ENCODE measurements at places on chromosomes 4 and X. TPM values are rescaled to one million over a fixed set of nuclear protein-coding genes. Genes with fewer than 3 reads are reported as not detected.

DNA sequence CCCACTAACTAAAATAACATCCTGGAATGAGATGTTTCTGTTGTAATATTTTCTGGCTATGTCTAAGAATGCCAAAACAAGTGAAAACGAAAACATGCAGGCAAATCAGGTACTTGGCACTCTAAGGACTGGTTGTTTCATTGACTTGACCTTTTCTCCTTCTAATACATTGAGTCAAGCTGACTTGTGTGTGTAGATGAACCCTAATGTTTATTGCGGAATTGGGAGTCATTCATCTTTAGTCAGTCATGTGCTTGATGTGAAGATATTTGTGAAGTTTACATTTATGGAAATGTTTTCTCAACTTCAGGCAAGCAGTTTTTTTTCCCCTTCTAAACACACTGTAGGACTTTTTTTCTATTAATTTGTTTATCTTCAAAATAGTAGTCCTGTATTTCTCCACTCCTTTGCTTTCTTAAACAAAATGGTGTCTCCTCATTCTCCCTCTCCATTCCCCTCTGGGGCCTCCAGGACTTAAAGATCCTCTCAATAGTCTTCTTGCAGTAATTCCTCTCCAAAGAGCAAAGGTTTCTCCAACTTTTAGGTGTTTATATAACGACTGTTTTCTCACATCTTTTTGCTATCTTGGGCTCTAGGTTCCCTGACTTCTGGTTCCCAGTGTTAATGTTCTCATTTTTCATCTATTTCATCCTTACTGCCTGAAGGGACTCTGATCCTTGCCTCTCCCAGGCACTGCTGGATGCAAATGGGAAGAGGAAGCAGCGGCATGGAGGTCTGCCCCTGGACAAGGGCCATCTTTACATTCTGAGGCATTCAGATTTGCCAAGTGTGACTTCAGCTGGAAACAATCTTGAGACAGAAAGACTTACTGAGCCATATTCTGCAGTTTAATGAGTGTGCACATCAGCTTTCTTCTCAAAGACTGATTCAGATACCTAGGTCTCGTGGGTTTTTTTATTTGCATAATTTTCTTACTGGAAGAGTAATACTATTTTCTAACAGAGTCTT is 166.4 kb downstream of the ARHGAP6 start:
- no peak for DNase-seq

- DNase-seq, result no peak
Observed at GRCh38 chrX:40644821-40645358, 2.5 kb downstream of the CXorf38 start.

DNA sequence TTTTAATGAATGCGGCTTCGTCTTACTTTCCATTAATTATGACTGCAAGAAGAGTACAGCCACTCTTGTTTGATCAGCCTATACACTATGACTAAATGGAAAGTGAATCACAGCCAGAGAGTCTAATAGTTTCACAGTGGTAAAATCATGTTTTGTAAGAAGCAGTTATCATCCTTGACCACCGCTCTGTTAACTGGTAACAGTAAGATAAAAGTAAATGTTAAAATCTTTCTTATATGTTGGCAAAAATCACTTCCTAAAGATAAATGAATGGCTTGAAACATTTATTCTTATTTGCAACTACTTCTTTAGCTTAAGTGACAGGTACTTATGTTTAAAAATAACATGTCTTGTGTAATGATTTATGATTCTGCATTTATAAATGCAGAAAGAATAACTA is 13.2 kb downstream of the GALNT7 start:
- DNase-seq, result no peak

DNA sequence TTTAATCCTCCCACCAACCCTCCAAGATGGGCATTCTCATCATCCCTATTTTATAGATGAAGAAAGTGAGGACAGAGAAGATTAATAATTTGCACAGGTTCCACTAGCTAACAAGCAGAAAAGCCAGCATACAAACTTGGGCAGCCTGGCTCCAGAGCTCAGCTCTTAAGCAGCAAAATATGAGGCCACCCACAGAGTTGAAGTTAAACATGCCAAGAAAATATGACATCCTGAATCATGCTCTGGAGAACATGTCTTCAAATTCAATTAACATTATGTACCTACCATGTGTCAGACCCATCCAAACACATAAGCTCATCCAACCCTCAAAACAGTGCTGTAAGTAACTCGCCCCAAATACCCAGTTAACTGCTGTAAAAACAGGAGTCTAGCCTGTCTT is 33.9 kb downstream of the USP46 start:
- DNase-seq, result no peak

DNA sequence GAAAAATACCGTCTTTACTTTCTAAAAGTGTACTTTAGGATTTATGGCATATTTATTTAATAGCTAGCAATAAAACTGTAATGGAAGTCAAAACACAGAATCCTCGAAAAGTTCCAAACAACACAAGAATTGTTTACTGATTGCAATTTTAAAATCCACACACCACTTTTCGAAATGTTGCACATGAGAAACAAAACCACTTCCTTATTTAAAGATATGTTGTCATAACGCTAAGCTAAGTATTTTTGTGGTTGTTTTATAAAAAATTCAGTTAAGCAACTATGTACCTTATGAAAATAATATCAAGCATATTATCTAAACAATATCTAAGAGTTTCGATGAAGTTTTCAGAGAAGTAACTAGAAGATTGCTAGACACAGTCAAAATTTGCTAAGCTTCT is 344 bp downstream of the TMPRSS11D start:
- no peak for DNase-seq

LRP2BP gene
- total RNA-seq, result 0.33 TPM

ENPP6 gene
- not detected for total RNA-seq

DNA sequence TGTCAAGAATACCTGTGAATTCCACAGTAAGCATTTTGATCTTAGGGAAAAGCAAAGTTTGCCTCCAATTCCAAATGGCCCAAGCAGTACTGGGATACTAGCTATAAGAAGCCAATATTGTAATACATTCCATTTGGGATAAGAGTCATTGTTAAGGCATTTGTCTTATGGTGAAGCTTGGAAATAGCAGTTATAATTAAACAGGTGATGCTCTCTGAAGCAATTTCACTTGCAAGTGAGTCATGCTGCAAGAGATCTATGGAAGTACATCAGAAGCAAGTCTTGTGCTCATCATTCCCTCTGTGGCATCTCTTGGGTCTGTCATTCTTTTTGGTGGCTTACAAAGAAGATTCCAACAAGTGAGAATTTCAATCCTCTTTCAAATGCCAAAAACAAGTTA is 386.4 kb upstream of the RPS6KA3 start:
- DNase-seq, result no peak

DNA sequence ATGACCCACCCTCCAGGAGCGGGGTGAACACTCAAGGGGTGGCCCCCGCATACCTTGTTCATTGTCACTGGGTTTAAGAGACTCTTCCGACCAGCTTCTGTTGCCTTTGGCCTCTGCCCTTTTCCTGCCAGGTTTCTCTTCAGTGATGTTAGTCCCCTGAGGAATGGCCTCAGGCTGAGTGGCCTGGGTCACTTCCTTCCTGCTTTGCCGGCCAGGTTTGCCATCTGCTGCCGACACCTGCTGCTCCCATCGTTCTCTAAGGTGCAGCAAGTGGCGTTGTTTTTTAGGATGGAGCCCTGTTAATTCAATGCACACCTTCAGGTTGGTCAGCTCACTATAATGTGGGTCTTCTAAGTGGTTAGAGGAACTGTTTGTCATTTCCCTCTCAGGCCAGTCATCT is 34.2 kb downstream of the BCOR start:
- DNase-seq, result no peak

- DNase-seq, result no peak
Observed at GRCh38 chrX:135740681-135741149, 27.3 kb downstream of the CT45A1 start.

DNA sequence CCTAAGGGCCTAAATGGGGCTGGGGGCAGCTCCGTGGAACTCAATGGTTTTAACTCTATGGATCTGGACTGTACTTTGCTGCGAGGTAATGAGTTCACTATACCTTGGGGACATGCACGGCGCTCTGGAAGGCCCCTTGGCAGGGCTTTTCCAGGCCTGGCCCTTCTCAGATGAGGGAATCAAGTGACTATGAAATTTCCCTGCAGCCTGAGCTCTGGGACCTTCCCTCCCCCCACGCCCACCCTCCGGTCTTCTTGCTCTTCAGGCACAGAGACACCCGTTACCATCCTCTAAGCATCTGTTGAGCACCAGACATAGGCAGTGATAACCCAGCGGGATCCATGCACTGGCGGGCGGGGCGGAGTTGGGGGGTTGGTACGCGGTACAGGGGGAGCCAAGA is 109.2 kb downstream of the PSAPL1 start:
- no peak for DNase-seq

DNA sequence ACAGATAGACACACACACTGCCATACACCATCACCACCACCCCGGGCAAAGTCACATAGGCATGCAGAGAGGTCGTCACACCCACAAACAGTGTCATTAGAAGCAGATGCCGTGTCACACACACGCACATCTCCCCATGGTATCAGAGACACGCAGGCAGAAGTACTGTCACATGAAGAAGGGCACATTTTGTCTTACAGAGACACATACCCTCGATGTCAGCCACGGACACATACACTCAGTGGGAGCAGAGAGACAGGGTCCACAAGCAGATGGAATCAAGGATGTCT is 3.3 kb downstream of the NALF2 start:
- DNase-seq, result no peak

ASMT gene
- not detected for total RNA-seq

DCAF8L2 gene
- total RNA-seq, result not detected

DNA sequence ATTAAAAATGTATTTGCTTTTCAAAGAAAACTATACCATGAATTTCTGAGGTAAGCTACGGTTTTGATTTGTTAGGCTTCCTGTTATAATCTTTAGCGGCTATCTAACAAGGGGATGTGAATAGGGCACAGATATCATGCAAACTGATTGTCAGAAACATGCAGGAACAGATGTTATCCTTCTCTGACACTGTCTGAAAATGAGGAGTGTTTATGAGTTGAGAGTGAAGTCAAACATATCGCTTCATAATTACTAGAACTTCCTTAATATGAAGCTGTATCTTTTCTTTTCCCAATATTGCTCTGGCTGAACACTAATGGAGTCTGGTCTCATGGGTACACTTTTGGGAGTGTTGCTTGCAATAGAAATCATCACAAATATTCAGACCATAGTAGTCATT is 16.3 kb upstream of the SULT1B1 start:
- no peak for DNase-seq

DNA sequence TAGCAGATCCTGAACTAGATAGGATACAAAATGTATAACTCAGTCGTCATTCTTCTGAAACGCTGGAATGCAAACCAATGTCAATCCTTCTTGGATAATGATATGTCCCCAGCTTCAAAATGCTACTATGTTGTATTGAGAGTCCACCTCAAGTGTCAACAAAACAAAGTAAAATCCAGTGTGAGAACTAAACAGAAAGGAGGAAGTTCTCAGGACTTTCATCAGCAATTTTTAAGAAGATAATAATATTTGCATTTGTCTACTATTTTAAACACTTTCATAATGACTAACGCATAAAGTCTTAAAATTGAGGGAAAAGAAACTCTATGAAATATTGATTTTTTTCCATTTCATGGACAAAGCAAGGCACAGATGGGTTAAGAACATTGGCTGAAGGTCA is 36.3 kb downstream of the SOD3 start:
- no peak for DNase-seq

- DNase-seq, result no peak
Observed at GRCh38 chr4:53722110-53722509, 130.8 kb upstream of the LNX1 start.

DNA sequence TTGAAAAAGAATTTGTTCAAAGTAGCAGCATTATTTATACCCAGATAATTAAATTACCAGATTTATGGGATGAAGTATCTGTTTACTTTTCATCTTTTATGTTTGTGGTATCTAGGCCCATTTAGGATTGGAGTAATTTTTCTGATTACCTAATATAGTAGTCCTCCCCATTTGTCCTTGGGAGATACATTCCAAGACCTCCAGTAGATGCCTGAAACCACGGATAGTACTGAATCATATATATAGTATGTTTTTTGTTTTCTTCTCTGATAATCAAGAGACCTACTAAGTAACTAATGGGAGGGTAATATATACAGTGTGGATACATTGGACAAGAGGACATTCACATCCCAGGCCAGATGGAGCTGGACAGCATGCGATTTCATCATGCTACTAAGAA is 30.7 kb upstream of the PTPN13 start:
- no peak for DNase-seq

GRCh38 chr4:114137984-114138383 is 158.5 kb upstream of the ARSJ start:
- no peak for DNase-seq

DNA sequence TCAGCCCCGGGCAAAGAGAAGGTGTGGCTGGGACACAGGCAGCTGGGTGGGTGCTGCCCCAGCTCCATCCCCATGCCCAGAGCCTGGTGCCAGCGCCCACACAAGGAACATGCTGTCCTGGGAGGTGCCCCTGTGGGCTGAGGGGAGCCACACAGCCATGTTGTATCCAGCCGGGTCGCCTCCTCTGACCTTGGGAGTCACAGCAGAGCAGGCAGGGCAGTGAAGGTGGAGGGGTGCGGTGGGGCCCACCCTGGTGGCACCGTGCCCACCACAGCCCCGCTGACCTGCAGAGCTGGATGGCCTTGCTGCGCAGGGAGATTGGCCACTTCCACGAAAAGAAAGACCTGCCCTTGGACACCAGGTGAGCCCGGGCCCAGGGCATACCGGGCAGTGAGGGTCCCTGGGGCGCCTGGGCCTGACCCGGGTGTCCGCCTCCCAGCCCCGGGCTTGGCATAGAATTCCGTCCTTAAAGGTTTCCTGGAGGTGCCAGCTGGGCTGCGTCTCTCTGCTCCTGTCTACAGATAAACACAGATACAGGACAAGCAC is 18.7 kb upstream of the ADD1 start:
- DNase-seq, result no peak

DNA sequence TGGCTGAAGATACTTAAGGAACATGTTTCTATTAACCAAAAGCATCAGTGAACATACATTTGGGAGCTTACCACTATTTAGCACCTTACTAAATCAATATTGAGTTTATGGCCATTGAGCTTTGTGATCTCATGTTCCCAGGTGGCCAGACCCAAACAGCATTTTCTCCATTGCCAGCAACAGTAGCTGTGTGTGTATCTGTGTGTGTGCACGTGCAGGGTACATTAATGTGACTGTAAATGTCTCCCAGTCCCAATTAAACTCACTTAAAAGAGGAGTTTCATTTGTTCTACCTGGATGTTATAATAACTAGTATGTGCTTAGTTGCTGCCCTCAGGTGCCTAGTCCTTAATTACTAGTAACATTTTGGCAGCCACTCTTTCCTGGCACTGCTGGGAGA is 282.4 kb downstream of the NR3C2 start:
- no peak for DNase-seq

DNA sequence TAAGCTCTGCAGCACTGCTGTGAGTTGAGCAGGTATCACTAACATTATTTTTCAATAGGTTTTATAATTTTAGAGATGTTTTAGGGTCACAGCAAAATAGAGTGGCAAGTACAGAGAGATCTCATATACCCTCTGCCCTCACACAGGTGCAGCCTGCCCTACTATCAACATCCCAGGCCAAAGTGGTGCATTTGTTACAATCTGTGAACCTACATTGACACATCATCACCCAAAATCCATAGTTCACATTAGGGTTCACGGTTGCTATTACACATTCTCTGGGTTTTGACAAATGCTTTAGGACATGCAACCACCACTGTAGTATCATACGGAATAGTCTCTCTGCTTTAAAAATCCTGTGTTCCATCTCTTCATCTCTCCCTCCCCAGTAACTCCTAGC is 173.1 kb downstream of the DHX15 start:
- DNase-seq, result no peak

GRCh38 chrX:21166272-21166982 is 207.8 kb upstream of the CNKSR2 start:
- no peak for DNase-seq

NDNF gene
- total RNA-seq, result 0.10 TPM

Data from Panc1 (cell line).